Fibroblast of pulmonary artery (primary cell): ENCODE measurements at places on chromosomes 1 and 21.

DNA sequence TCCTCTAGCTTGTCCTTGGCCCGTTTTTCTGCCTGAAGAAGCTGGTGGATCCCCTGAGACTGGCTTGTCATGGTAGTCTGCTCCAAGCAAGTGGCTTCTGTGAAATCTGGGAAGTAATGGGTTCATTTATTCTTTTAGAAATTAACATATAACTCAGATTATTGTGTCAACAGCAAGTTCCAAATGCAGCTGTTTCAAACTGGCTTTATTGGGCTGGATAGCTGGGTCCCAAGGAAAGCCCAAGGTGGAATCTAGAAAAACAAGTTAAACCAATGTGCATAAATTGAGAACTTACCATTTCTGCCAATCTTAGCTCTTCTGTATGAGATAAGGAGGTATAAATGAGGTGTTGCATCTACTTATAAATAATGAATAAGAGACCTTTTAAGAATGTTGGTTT lies at the start of gene ATP6V1G3:
TSS of gene ATP6V1G3 (minus strand) at position 101 of the 400 bp plus-strand sequence. CDS start at position 71, 30 bp downstream.
- no peak for DNase-seq

- DNase-seq: no peak
Measured at GRCh38 chr1:54480525-54480848, 67.5 kb upstream of the ACOT11 start.

DNA sequence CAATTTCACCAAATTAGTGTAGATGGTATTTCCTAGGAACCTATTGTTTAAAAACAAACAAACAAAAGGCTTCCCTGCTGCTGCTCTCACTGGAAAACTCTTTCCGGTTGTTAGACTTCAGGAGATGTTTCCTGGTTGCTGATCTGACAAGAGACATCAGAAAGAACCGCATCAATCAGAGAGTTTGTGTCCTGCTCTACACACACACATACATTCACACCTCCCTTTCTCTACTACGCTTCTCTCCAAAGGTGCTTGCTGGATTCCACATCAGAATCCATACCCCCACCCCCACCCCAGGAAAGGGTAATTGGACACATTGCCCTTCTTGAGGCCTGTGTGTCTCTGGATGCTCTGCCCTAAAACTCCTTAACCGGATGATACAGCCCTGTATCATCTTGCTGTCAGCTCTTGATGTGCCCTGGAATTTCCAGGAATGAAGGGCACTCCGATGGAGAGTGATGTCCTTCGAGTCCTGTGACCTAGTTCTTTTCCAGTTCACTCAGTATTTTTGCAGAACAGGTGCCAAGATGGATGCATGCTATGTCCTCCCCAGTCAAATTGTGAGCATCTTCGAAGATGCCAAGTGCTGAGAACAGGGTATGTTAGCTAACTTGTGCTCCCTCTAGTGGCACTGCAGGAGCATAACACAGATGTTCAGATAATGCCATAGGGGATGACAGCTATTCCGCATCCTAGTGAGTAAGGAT lies 113.7 kb upstream of the SLC35F3 start:
- peak; percentile 71 for DNase-seq

GRCh38 chr21:16258844-16259611 lies 529.2 kb downstream of the USP25 start:
- no peak for DNase-seq

DNA sequence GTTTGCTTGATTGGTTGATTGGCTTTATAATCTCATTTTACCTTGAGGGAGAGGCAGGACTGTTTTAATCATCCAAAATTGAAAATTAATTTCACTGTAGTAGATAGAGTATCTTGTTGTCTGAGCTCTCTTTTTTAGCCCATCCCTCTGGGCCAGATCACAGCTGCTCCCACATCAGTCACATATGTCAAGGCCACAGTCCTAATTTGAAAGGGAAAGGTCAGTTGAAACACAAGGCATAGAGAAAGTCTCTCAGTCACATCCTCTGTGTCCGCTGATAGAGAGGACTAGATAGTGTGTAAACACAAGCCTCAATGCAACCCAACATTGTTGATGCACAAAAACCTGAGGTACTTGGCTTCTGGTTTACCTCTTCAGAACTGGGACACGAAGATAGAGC lies 6.8 kb downstream of the C1orf74 start:
- no peak for DNase-seq

DNA sequence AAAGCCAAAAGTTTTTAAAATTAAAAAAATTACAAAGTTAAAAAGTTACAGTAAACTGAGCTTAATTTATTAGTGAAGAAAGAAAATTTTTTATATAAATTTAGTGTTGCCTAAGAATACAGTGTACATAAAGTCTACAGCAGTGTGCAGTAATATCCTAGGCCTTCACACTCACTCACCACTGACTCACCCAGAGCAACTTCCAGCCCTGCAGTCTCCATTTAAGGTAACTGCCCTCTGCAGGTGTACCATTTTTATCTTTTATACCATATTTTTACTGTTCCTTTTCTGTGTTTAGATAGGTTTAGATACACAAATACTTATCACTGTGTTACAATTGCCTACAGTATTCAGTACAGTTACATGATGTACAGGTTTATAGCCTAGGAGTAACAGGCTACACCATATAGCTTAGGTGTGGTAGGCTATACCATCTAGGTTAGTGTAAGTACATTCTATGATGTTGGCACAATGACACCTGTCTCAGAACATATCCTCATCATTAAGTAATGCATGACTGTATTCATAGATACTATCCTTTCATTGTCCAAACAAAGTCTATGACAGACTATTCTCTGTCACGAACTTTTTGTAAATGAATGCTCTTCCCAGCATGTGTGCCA lies 78.6 kb upstream of the PBX1 start:
- DNase-seq: no peak

- no peak for DNase-seq
Measured at GRCh38 chr1:99598738-99599411, 47.0 kb upstream of the PALMD start.

- no peak for DNase-seq
Measured at GRCh38 chr1:112026016-112026415, 36.5 kb upstream of the KCND3 start.

- DNase-seq: peak; percentile 44
Measured at GRCh38 chr1:51877434-51878307, 856 bp downstream of the NRDC start.

GRCh38 chr21:42189860-42190485 lies 29.0 kb upstream of the ABCG1 start:
- DNase-seq: no peak

DNA sequence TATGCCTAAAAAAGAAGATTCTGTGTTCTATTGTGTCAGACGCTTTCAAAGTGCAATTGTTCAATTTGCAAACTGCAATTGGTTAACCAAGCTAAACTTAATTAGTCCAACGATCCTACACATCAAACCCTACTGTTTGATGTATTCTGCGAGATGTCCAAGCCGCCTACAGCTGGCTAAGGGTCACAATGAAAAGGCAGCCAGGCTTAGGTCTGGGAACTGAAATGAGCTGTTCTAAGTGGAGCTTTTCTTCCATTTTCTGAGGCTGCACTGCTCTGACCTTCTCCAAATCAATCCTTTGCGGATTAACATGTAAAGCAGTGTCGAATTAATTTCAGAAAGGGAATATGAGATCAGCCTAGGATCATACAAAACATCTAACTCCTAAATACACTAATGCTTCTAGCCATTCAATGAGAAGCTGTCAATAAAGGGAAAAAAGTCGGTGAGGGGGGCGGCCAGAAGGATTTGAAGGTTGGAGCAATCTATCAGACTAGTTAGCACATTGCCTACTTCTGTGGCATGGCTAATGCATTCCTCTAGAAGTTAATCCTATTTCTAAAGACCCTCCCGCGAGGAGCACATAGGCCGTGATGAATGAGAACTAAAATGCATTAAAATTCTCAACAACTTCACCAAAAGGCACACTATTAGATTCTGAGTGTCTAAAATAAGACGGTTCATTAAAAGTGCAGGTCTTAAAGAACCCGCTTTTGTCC lies 119.0 kb downstream of the SIM2 start:
- no peak for DNase-seq

DNA sequence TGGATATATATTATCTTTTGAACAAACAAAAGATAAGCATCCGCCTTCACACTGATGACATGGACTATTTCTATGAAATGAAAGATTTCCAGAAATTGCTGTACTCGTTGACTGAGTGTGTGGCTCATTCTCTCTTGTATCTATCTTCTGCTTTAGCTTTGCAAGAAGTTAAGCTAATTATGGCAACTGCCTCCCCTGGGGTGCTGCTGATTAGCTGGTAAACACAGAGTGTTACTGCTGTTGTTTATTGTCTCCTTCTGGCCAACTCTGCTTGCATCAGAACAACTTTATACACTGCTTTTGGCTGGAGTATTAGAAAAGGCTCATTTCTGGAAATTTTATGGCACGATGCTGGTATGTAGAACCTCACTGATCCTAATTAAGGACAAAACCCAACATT lies 95.6 kb upstream of the SNX7 start:
- no peak for DNase-seq

- no peak for DNase-seq
Measured at GRCh38 chr1:198677871-198678270, 39.0 kb downstream of the PTPRC start.

- no peak for DNase-seq
Measured at GRCh38 chr1:94271373-94271772, 34.0 kb upstream of the ARHGAP29 start.

DNA sequence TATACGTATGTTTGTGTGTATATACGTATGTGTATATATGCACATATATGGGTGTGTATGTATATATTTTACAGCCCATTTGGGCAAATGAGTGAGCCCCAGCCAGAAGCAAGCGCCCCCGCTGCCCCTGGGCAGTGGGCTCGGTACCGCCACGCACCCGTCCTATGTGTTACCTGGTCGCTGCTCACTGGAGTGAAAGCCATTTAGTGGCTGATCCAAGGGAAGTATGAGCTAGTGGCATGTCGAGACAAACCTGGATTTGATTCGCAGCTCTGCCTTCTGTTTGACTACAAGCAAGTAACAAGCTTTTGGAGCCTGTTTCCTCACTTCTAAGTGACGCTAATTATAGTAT lies 35.8 kb upstream of the JAK1 start:
- DNase-seq: no peak

DNA sequence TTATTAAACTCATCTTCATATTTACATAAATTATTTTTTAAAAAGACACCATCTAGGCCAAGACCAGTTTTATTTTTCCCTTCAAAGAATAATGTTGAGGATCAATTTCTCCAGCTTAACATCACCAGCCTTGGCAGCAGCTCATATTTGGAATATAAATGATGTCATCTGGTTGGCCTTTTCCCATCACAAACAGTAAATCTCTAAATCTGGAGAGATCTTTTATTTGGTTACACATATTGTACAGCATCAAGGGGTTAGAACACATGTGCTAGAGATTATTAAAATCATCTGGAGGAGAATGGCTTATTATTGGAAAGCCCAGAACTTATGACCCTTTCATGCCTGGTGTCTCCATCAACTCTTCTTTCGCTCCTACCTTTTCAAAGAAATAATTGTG lies 508.8 kb downstream of the PLPP3 start:
- DNase-seq: no peak

GRCh38 chr21:29208044-29208681 lies 77.7 kb downstream of the MAP3K7CL start:
- DNase-seq: no peak

DNA sequence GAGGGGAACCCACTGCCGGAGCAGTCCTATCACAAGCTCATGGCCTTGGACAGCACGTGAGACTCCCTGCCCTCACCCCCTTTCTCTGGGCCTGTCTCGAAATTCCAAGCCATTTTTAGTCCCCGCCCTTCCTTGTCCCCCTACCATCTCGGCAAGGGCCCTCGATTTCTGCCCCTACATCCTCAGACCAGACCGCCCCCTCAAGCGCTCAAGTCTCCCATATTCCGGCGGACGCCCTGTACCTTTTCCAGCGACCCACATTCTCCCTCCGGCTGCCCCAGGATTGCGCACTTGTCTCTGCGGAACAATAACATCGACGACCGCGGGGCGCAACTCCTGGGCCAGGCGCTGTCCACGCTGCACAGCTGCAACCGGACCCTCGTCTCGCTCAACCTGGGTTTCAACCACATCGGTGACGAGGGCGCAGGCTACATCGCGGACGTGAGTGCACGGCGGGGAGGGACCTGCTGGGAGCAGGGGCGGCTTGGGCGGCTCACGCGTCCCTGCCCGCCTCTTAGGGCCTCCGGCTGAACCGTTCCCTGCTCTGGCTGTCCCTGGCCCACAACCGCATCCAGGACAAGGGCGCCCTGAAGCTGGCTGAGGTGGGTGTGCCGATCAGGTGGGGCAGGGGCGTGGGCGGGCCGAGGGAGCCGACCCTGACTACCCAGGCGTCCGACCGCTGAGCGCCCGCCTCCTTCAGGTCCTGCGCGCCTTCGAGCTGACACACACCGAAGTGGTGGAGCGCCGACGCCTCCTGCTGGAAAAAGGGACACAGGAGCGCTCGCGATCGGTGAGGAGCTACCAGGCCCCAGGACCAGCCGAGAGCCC lies 7.0 kb downstream of the LRRC71 start:
- DNase-seq: peak; percentile 74

GRCh38 chr1:94757931-94758330 lies 62.2 kb upstream of the SLC44A3 start:
- peak; percentile 87 for DNase-seq

DNA sequence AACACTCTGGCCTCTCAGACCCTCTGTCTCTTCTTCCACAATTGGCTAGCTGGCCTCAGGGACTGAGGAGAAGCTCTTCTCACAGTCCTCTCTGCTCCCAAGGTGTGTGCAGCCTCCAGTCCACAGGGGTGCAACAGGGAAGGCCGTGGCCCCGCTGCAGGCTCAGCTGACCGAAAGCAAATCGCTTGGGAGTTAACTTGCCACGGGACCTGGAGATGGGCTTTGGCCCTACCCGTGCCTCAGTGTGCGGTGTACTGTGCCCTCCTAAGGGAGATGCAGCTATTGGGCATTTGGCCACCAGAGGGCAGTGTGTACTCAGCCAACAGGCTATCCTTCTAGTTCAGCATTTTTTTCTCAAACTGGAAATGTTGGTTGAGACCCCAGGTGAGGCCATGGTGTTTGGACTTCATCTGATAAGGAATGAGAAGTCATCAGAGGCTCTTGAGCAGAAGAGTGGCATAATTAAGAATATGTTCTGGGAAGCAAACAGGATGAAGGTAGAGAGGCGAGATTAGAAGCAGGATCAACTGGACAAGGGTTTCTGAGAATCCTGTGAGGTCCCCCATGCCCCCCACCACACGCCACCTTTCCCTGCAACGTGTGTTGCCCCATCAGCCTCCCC lies 42.5 kb upstream of the TMEM125 start:
- peak; percentile 79 for DNase-seq

- DNase-seq: no peak
Measured at GRCh38 chr1:178483251-178483957, 13.4 kb downstream of the CLEC20A start.

DNA sequence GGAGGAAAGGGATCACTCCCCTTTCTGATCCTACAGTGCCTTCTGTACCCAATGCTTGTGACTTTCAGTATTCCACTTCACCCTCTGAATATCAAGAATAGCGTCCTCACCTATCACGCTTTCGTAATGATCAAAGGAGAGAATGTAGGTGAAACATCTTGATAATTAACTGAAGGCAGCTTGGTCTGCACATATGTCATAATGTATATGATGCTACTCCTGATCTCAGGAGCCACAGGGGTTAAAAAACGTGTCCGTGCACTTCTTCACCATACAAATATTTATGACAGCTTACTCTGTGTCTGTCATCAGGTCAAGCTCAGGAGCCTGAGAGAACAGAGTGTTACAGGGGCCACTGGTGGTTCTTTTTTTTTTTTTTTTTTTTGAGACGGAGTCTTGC lies 1.2 kb upstream of the PIK3C2B start:
- no peak for DNase-seq
